Activated CD8-positive, alpha-beta memory T cell treated with anti-CD3 and anti-CD28 coated beads, Interleukin-2, amount 10 ng/mL, durations not matched to agents 7 days and 5 days (primary cell): ENCODE measurements at places on chromosomes 6 and 20. TPM values are rescaled to one million over a fixed set of nuclear protein-coding genes. Genes with fewer than 3 reads are reported as not detected.

- no peak for DNase-seq
Measured at GRCh38 chr20:47392015-47392720, 35.7 kb upstream of the ZMYND8 start.

- DNase-seq = no peak
Measured at GRCh38 chr20:36848078-36848660, 27.8 kb upstream of the TLDC2 start.

DNA sequence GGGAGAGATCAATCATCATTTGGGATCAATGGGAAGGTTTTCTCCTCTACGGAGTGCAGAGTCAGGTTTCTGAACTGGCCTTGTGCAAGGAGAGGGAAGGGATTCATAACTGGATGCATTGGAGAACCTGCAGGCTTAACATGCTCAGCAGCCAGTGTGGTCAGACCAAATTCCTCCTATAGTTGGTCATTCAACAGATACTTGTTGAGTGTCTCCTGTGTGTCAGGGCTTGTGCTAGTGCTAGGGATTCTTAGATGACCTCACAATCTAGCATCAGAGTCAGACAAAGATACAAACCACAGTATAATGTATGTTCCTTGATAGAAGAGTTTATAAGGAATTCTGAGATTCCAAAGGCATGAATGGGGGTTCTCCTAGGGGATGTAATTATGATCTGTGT, 23.9 kb downstream of the RALY start:
- no peak for DNase-seq

- no peak for DNase-seq
Measured at GRCh38 chr20:55668631-55669030, 336.7 kb downstream of the CBLN4 start.

- DNase-seq = no peak
Measured at GRCh38 chr6:112331306-112331705, 15.8 kb upstream of the RFPL4B start.

GRCh38 chr20:62303340-62304226, 786 bp downstream of the ADRM1 start:
- DNase-seq = peak; percentile 63

GRCh38 chr6:13304101-13304500, 24.2 kb downstream of the TBC1D7 start:
- no peak for DNase-seq

DNA sequence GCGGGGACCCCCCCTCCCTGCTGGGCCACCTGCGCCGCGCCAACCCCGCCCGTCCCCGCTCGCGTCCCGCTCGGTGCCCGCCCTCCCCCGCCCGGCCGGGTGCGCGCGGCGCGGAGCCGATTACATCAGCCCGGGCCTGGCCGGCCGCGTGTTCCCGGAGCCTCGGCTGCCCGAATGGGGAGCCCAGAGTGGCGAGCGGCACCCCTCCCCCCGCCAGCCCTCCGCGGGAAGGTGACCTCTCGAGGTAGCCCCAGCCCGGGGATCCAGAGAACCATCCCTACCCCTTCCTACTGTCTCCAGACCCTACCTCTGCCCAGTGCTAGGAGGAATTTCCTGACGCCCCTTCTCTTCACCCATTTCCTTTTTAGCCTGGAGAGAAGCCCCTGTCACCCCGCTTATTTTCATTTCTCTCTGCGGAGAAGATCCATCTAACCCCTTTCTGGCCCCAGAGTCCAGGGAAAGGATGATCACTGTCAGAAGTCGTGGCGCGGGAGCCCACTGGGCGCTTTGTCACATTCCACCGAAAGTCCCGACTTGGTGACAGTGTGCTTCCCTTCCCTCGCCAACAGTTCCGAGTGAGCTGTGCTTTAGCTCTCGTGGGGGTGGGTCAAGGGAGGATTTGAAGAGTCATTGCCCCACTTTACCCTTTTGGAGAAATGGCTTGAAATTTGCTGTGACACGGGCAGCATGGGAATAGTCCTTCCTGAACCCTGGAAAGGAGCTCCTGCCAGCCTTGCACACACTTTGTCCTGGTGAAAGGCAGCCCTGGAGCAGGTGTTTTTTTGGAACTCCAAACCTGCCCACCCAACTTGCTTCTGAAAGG, 2.1 kb downstream of the VEGFA start:
- DNase-seq = peak; percentile 76

DNA sequence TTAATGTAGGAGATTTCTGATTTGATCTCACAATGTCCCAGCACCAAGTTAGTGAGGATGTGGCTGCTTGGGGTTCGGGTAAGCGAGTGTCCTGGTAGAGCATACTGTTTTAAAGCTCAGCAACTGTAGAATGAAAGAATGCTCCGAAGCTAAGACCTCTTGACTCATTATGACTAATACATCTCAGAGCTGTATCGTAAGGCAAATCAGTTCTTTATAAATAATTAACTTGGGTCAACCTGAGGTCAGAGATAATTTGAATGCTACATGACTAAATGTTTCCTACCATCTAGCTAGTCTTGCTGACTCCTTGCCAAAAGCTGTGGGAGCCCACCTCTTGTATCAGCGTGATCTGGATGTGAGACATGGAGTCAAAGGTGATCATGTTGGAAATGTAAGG, 128.8 kb upstream of the PDE7B start:
- no peak for DNase-seq

The COX4I2 gene
- not detected for total RNA-seq

The ULBP3 gene
- total RNA-seq = 1.4 TPM

The CLDN20 gene
- total RNA-seq = not detected

The SMIM13 gene
- 11.5 TPM for total RNA-seq

The NRN1 gene
- 0.26 TPM for total RNA-seq

The ZNF165 gene
- 0.70 TPM for total RNA-seq

The TMEM63B gene
- 11.6 TPM for total RNA-seq
